Upper lobe of right lung (tissue), 1 donor: ENCODE measurements at places on chromosomes 1 and 21.

- peak; percentile 83 for DNase-seq
Observed at GRCh38 chr1:9128166-9128519, 759 bp downstream of the GPR157 start.

DNA sequence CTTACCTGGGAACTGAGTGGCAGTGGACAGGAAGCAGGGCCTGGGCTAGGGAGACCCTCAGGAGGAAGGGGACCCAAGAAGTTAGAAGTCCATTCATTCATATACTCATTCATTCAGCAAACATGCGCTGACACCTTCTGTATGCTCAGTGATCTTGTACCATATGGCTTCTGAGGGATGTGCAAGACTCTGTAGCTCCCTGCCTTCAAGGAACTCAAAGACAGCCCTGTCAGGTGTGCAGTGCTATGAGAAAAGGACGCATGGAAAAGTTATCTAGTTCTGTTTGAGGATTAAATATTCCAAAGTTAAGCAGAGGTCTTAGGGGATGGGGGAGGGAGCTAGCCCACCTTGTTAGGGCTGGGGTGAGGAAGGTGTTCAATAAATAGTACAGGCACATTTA is 12.5 kb downstream of the DMAP1 start:
- no peak for DNase-seq

GRCh38 chr1:245469734-245470133 is 314.9 kb downstream of the KIF26B start:
- no peak for DNase-seq

DNA sequence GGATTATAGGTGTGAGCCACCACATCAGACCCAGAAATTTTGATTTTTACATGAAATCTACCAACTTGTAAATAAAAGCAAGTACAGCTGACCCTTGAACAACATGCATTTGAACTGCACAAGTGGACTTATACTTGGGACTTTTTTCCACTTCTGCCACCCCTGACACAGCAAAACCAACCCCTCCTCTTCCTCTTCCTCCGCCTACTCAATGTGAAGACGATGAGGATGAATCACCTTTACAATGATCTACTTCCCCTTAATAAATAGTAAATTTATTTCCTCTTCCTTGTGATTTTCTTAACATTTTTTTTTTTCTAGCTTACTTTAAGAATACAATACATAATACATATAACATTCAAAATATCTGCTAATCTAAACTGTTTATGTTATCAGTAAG is 17.5 kb upstream of the YRDC start:
- no peak for DNase-seq

DNA sequence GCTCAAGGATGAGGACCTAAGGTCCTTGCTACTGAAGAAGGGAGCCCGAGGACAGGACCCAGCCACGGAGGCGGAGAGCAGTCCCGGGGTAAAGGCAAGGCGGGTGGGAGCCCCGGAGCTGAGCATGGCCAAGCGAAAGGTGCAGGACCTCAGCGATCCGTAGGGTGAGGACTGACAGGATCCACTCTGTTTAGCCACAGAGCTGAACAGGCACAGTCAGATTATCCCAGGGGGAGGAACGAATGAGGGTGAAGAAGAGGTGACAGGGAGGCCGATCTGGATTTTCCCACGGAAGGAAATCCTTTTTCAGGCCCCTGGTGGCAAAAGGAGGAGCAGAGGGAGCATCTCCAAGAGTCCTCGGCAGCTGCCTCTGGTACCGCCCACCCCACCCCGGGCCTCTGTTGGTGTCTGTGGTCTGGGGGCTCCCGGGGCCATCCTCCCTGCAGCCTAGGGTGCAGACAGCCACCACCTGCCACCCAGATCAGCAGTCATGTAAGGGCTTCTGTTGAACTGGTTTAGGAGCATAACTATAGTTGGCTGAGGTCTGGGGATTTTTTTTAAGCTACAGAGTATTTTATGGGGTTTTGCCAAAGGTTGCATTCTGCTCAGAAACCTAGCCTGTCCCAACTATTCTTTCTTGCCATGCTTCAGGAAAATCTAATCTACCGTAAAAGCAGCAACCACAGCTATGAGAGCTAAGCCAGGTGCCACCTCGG is 32.3 kb upstream of the LBR start:
- DNase-seq, result no peak

DNA sequence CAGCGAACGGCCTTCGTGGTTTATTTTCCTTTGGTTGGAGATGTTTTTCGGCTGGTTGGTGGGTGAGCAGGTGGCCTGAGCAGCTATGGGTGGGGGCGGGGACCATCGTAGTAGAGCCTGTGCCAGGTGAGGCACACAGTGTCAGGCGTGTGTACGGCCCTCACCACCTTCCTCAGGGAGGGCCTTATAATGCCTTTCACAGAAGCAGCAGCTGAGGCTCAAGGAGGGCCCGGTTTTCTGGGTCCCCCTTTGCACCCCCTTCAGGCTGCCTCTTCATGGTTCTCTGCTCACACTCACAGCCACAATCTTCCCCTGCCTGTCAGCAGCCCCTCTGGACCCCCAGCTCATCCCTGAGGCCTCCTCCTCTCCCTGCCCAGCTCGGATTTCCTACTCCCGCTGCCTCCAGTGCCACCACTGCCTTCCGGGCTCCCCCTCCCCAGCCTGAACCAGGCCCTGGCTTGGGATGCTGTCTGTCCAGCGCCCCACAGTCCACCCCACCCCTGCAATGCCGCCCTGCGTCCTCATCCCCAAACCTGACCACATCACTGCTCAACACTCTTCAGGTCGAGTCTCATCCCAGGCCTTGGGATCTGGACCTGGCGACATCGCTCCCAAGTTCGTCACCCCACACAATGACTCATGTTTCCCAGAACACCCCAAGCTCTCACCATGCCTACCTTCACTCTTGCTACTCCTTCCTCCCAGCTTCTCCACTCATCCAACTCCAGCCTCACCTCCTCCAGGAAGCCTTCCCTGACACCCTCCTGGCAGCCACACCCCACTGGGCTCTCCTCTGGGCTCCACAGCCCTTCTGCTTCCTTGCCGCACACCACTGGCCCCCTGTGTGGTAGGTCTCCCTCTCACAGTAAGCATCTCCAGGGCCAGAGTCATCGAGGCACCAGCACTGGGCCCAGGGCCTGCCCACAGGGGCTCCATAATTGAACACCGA is 53.9 kb downstream of the DMRTB1 start:
- no peak for DNase-seq

- DNase-seq, result no peak
Observed at GRCh38 chr1:244712669-244713068, 59.7 kb downstream of the DESI2 start.
